ENCODE measurements at places on chromosomes 12 and 14. TPM values are rescaled to one million over a fixed set of nuclear protein-coding genes. Genes with fewer than 3 reads are reported as not detected.

Gene VTI1B
- total RNA-seq, result 93.3 TPM

- no peak overlapping the region for H3K27ac ChIP-seq
- H3K27me3 ChIP-seq, result no peaks in the 10 kb centered on the region
- peaks cover 4% of the 10 kb centered on the region for H3K4me1 ChIP-seq
- H3K36me3 ChIP-seq, result peaks cover 50% of the 10 kb centered on the region
- DNase-seq, result no peak
Observed at GRCh38 chr14:76201162-76201561, 49.4 kb downstream of the GPATCH2L start.

GRCh38 chr14:30271811-30272323 lies 287.1 kb upstream of the G2E3 start:
- H3K27ac ChIP-seq, result no peak overlapping the region
- no peaks in the 10 kb centered on the region for H3K36me3 ChIP-seq
- peaks cover 17% of the 10 kb centered on the region for H3K4me1 ChIP-seq
- no peak overlapping the region for H3K4me3 ChIP-seq
- H3K27me3 ChIP-seq, result peaks cover 34% of the 10 kb centered on the region
- no peak for DNase-seq

- peaks cover 13% of the 10 kb centered on the region for H3K36me3 ChIP-seq
- peaks cover 6% of the 10 kb centered on the region for H3K4me1 ChIP-seq
- H3K4me3 ChIP-seq, result no peak overlapping the region
- H3K27me3 ChIP-seq, result no peaks in the 10 kb centered on the region
- no peak overlapping the region for H3K27ac ChIP-seq
- DNase-seq, result no peak
Observed at GRCh38 chr12:109523504-109523903, 46.1 kb downstream of the UBE3B start.

Gene SIRT4
- 2.7 TPM for total RNA-seq

DNA sequence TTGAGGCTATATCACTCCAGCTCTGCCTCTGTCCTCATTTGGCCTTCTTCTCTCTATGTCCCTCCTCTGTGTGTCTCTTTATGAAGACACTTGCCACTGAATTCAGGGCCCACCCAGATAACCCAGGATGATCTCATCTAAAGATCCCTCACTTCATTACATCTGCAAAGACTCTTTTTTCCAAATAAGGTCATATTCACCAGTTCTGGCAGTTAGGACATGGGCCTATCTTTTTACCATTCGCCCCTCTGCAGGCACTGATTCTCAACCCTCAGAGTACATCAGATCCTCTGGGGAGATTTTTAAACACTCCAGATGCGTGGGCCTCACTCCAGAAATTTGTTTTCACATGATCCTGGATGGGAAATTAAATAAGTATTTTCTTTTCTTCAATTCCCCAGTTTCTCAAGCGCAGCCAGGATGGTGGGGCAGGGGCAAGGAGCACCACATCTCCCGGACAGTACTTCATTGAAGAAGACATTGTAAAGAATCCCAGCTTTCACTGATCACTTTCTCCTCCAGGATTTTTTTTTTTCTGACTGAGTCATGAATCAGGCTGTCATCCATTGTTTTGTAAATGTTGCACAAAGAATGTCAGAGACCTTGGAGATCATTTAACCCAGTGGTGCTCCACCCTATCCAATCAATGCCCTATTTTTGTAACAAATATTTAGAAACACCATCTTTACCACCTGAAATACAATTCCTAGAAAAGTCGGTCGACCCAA lies 27.4 kb downstream of the CRACR2A start:
- H3K36me3 ChIP-seq, result no peaks in the 10 kb centered on the region
- H3K4me3 ChIP-seq, result no peak overlapping the region
- no peak for DNase-seq
- H3K27me3 ChIP-seq, result peaks cover 32% of the 10 kb centered on the region

DNA sequence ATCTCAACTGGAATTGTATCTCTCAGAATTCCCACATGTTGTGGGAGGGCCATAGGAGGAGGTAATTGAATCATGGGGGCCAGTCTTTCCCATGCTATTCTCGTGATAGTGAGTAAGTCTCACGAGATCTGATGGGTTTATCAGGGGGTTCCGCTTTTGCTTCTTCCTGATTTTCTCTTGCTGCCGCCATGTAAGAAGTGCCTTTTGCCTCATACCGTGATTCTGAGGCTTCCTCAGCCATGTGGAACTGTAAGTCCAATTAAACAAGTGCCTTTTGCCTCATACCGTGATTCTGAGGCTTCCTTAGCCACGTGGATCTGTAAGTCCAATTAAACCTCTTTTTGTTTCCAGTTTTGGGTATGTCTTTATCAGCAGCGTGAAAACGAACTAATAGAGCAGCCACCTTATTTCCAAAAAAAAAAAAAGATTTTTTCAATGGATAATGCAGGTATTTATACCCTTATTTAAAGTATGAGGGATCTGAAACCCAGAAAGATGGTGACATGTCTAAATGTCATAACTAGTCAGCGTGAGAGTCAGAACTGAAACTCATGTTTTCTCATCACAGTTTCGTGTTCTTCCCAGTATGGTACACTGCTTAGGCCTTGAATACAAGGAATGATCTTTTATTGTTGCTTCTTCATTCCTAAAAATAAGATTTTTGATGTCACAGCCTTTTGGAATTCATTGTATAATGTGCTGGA lies 89.6 kb downstream of the ERC1 start:
- H3K4me1 ChIP-seq, result peaks cover 14% of the 10 kb centered on the region
- H3K27me3 ChIP-seq, result no peaks in the 10 kb centered on the region
- peaks cover 3% of the 10 kb centered on the region for H3K36me3 ChIP-seq
- DNase-seq, result no peak
- H3K27ac ChIP-seq, result no peak overlapping the region

- H3K27me3 ChIP-seq, result no peaks in the 10 kb centered on the region
- peaks cover 20% of the 10 kb centered on the region for H3K36me3 ChIP-seq
- no peak for DNase-seq
- H3K27ac ChIP-seq, result no peak overlapping the region
- peaks cover 15% of the 10 kb centered on the region for H3K4me1 ChIP-seq
Observed at GRCh38 chr12:29709054-29709453, 74.7 kb downstream of the TMTC1 start.

Gene CDCA4
- total RNA-seq, result 21.2 TPM

GRCh38 chr12:92747151-92747550 lies 44.4 kb downstream of the PLEKHG7 start:
- no peak for DNase-seq
- no peak overlapping the region for H3K27ac ChIP-seq
- no peaks in the 10 kb centered on the region for H3K4me1 ChIP-seq
- H3K4me3 ChIP-seq, result no peak overlapping the region
- no peaks in the 10 kb centered on the region for H3K36me3 ChIP-seq

Gene TMPO
- total RNA-seq, result 178 TPM

- H3K4me3 ChIP-seq, result no peak overlapping the region
- no peak for DNase-seq
- H3K27ac ChIP-seq, result no peak overlapping the region
- H3K4me1 ChIP-seq, result no peaks in the 10 kb centered on the region
- H3K27me3 ChIP-seq, result no peaks in the 10 kb centered on the region
- H3K36me3 ChIP-seq, result peaks cover 45% of the 10 kb centered on the region
Observed at GRCh38 chr12:19227190-19227879, 97.8 kb downstream of the PLEKHA5 start.

Gene LIN7A
- total RNA-seq, result 32.7 TPM

DNA sequence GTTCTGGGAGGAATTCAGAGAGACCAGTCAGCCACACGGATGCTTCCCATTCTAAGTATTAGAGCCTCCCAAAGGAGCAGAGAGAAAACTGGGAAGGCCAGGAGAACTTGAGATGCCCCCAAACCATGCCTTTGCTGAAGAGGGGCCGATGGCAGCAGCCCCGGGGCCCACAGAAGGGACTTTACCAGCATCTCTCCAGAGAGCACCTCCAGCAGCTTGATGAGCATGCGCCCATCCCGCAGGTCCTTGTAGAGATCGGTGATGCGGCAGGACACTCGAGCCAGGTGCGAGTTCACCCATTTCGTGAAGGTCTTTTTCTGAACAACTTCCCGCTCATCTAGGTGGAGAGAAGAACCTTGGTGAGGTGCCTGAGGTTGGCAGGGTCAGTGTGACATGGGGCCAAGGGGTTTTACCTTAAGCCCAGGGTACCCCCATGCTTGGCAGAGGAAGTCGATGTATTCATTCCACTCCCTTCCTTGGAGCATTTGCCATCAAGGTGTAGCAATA lies 74.9 kb downstream of the SPTB start:
- no peaks in the 10 kb centered on the region for H3K27me3 ChIP-seq
- no peak overlapping the region for H3K4me3 ChIP-seq
- DNase-seq, result no peak

Gene SLC38A4
- total RNA-seq, result 14.4 TPM

Gene MIP
- not detected for total RNA-seq

Gene ADGRD1
- 2.6 TPM for total RNA-seq

Gene CEBPE
- not detected for total RNA-seq

Gene INSM2
- total RNA-seq, result 0.12 TPM

DNA sequence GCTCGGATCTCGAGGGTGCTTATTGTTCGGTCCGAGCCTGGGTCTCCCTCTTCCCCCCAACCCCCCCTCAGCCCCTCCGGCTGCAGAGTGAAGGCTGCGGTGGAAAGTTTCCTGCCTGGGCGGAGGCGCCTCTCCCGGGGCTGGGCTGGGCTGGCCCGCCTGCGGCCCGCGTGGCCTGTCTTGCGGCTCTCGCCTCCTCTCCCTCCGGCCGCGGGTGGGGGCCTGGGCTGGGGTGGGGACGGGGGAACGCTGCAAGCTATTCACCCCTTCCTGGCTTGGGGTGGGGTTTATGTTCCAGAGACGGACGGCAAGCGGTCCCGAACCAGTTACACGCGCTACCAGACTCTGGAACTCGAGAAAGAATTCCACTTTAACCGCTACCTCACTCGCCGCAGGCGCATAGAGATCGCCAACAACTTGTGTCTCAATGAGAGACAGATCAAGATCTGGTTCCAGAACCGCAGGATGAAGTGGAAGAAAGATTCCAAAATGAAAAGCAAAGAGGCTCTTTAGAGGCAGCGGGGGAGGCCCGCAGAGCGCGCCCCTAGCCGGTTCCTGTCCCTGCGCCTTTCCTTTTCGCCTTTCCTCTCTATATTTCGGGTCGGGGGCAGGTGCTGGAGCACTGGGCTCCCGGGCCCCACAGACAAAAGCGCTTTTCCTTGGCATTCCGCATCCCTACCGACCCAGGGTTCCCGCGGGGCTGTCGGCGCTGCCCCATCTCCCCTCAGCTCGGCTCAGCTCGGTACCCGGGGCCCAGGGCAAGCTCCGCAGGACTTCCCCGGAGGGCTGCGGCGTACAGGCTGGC lies 1.3 kb downstream of the HOXC5 start:
- peak overlapping the region; percentile 76 for H3K27ac ChIP-seq
- DNase-seq, result no peak
- peaks cover 66% of the 10 kb centered on the region for H3K27me3 ChIP-seq
- peaks cover 14% of the 10 kb centered on the region for H3K36me3 ChIP-seq

Gene CGRRF1
- 16.7 TPM for total RNA-seq

- peaks cover 10% of the 10 kb centered on the region for H3K27me3 ChIP-seq
- peak overlapping the region; percentile 91 for H3K27ac ChIP-seq
Observed at GRCh38 chr14:75200451-75200850, 24.0 kb upstream of the TMED10 start.

Gene BCL11B
- total RNA-seq, result 11.4 TPM

Gene ZC2HC1C
- total RNA-seq, result 4.7 TPM

DNA sequence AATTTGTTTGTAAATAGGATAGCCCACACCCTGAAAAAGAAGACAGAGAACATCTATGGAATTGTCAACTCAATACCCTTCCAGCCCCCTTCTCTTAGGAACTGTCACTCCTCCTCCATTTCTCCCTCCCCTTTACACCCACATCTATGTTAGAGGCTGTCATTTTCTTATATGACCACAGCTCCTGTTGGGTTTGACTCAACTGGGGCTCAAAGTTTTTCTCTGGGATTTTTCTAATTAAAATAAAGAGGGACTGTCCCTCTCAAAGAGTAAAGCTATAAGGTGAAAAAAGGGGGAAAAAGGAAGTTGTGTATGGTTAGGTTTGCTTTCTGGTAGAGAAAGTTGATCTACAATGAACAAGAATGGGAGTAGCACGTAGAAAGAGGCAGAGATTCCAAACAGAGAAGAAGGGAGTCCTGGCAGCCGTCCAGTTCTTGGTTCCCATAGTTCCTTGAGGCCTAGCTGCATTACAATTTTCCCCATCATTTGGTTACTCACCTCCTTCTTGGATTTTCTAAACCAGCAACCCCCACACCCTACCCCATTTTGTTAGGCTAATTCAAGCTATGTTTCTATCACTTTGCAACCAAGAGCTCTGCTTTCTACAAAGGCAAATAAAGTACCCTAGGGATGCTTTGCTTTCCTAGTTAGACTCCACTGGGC lies 44.3 kb upstream of the STK38L start:
- H3K27ac ChIP-seq, result no peak overlapping the region
- H3K36me3 ChIP-seq, result no peaks in the 10 kb centered on the region
- peaks cover 3% of the 10 kb centered on the region for H3K27me3 ChIP-seq
- H3K4me1 ChIP-seq, result no peaks in the 10 kb centered on the region

Gene GRIP1
- total RNA-seq, result 18.5 TPM
